ENCODE measurements at places on chromosomes 7 and 10.
A peak's percentile ranks its signal among the peaks of the same experiment; 100 is the strongest.

GRCh38 chr10:29634764-29635625 lies at the start of gene SVIL:
SVIL (minus strand) TSS chr10:29634971; CDS start chr10:29555058, 79,913 bp downstream.
- DNase-seq = peak; percentile 52

- no peak for DNase-seq
These were observed 68.9 kb upstream of the KDM7A start for GRCh38 chr7:140245611-140246105.

GRCh38 chr7:85101347-85101746 lies 85.5 kb downstream of the SEMA3D start:
- no peak for DNase-seq

DNA sequence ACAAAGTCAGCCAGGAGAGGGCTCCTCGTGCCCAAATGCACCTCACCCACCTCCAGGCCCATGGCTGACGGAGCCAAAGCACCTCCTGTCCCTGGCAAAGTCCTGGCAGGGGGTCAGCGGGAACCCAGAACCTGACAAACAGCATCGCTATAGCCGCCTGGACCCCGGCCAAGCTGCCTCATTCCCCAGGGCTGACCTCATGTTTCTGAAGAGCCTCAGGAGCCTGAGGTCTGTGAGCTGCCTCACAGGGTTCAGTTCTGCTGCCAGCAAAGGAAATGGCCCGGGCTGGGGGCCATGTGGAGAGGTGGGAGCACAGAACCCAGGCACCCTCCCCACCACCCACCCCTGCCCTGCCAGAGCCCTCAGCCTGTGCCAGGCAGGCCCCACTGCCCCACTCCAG lies 4.2 kb upstream of the NANOS1 start:
- DNase-seq = peak; percentile 38

GRCh38 chr7:42351316-42351935 lies 114.4 kb upstream of the GLI3 start:
- DNase-seq = no peak

GRCh38 chr7:2143450-2143849 lies 89.3 kb downstream of the MAD1L1 start:
- DNase-seq = no peak

DNA sequence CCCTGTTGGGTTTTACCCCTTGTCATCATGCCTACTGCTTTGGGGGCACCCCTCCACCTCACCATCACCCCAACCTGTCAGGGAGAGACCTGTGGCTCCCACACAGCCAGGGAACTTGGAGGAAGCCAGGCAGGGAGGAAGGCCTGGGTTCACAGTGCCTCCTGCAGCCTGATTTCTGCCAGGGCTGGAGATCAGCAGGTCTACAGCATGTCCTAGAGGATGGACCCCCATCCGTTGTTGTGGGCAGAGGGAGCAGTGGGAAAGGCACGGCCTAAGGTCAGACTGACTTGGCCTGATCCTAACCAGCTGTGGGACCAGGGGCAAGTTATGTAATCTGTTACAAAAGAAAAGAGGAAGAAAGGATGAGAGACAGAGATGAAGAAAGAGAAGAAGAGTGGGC lies 28.2 kb downstream of the ZCCHC24 start:
- DNase-seq = no peak

DNA sequence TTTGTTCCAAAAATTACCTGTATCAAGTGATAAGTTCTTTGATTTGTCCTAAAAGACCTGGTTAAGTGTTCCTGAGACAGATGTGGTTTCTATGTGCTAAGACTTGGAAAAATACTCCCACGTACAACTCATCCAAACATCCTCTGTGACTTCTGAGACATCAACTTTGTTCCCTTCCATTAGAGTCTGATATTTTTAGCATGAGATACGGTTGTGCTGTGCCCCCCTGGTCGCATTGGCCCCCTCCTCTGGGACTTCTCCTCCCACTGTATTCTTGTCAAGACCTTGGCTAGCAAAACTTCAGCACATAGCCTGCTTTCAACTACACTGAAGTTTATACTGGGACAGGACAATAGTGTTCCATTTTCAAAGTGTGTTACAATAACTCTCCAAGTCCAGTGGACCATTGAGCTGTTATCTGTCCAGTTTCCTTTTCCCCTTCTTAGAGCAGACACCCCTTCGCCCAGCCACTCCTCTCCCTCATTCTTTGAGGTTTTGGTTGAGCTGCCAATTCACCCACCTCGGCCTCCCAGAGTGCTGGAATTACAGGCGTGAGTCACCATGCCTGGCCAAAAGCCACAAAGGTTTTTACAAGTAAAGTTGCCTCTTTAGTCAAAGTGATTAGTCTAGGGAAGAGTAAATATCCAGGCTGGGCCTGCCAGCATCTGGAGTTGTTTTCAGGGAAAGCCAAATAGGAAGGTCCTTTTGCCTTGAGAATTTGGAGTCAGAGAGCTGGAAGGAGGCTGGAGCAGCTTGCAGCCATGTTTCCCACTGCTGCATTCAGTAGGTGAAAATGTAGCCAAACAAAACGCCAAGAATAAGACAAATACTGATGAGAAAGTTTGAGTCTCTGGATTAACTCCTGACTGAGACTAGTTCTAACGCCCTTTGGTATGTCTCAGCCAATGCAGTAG lies 17.8 kb upstream of the PDLIM1 start:
- DNase-seq = peak; percentile 98

- DNase-seq = no peak
These were observed 227.0 kb downstream of the TRIL start for GRCh38 chr7:28731092-28731658.

GRCh38 chr10:86613096-86613495 lies 41.3 kb upstream of the OPN4 start:
- DNase-seq = peak; percentile 23

- DNase-seq = no peak
These were observed 1325.5 kb downstream of the REEP3 start for GRCh38 chr10:64846700-64847099.

DNA sequence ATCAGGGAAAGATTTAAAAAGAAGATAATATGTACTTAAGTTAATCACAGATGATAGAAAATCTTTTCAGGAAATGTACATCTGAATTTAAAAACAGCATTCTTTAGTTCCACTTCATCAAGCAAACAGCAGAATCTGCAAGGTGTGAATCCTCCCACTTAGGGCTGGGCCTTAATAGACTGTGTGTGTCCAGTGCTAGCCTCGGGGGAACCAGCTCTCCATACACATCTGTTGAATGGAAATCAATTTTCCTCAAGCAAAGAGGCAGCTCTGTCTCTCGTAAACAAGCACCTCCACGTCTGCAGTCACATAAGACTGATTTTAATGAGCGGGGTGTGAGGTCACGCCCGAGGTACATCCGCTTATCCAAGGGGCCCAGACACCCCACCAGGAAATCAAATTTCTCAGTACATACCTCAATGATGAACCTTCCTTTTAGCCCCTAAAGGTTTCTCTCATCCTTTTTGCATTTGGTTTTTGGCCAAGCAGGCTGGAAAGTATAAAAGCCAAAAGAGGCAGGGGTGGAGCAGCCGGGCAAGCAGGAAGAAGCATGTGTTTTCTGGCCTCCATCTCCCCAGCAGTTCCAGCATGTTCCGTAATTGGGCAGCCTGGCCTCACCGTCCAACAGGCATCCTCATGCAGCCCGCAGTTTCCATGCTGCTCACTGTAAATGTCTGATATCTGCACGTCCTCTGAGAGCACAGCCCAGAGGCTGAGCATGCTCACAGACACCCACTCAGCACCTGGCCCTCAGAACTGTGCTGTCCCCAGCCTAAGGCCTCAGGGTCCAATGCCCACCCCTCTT lies 131.3 kb downstream of the GLI3 start:
- DNase-seq = no peak

DNA sequence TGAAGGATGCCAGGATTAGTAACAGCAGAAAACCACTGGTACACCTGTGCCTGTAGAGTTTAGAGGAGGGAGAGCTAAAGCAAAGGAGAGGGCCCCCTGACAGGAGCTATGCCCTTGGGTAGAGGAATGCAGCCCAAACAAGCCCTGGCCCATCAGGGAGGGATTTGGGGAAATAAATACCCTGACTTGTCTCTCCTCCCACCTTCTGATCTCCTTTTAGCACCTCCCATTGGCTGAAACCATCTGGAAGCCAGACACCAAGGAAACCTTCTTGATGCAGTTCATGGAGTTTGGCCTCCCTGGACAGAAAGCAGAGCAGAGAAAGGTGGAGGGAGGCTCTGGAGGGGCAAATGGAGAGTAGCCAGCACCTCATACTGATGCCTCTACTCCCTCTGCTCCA lies 45.3 kb downstream of the ADRA2A start:
- DNase-seq = no peak

- no peak for DNase-seq
These were observed 1290.3 kb upstream of the SORCS1 start for GRCh38 chr10:108454793-108455192.

GRCh38 chr10:118521415-118522117 lies 73.9 kb downstream of the PRLHR start:
- no peak for DNase-seq

- DNase-seq = no peak
These were observed 163.3 kb downstream of the MAD1L1 start for GRCh38 chr7:2069472-2069860.

DNA sequence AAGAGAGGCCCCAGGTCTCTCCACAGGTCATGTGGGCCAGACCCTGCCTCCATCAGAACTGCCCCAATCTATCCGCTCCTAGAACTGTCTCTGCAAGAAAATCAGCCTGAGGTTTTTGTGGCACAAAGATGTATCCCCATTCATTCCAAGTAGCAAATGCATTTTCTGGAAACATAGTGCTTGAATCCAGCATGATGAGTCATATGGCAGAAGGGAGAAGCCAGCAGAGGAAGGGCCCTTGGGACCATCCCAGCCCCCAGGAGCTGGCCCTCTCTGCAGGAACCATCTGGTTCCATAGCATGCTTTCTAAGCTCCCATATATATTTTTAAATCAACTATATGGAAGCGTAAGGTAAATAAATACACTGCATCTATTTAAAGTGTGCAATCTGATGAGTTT lies 563.2 kb downstream of the GALNT17 start:
- no peak for DNase-seq

GRCh38 chr7:20197125-20197748 lies 19.9 kb downstream of the MACC1 start:
- no peak for DNase-seq

DNA sequence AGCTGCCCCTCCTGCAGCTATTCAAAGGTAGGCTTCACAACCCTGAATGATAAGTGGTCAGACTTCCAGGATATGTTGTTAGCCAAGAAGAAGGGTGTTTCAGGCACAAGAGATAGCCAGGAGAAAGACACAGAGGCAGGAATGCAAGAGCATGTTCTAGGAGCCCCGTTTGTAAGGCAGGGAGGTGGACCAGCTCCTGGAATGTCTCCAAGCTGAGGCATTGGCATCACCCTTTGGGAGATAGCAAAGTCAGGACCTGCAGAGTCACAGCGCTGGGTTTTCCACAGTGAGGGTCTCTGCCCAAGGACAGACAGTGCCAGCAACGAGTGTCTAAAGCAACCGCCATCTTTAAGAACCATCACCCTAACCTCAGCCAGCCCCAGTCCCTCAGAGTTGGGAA lies 484.5 kb upstream of the ZMIZ1 start:
- no peak for DNase-seq

GRCh38 chr10:122446668-122447423 lies 7.6 kb upstream of the ARMS2 start:
- peak; percentile 17 for DNase-seq

DNA sequence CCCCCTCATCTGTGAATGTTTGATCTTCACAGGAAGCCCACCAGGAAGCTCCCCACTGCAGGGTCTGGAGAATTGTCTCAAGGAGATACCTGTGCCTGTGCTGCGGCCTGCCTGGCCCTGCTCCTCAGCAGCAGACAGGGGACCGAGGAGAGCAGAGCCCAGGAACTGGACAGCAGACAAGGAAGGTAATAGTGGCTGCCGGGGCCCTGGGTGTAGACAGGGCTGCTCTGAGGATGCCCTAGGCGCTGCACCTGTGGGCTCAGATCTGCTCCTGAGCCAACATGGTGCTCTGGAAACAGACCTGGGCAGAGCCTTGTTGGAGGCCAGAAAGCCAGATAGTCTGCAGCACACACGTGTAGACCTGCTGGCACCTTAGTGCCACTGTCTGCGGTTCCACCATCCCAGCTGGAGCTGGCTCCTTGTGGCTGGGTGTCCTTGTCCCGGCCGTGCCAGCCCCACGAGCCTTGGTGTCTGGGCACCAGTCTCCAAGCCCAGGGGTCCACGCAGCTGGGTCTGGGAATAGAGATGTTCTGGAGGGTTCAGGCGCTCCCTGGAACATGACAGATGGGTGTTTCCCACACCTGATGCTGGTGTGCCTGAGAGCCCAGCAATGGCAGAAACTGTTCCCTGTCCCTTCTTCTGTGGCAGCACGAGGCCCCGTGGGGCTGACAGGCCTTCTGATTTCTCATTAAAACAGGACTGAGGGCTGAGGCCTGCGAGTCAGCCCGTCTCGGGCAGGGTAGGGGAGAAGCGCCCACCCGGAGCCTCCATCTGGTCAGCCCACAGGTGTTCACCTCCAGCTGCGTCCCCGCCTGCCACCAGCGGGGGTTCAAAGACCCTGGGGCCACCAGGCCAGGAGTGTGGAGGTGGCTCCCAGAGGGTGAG lies 44.7 kb downstream of the ZNF467 start:
- no peak for DNase-seq

- no peak for DNase-seq
These were observed 180.3 kb upstream of the SHH start for GRCh38 chr7:155992538-155992937.

- no peak for DNase-seq
These were observed 67.7 kb downstream of the CASD1 start for GRCh38 chr7:94577357-94577756.

GRCh38 chr10:97777143-97777542 lies 5.3 kb upstream of the SFRP5 start:
- DNase-seq = no peak

GRCh38 chr10:24432478-24433416 lies 223.8 kb downstream of the KIAA1217 start:
- DNase-seq = peak; percentile 73

GRCh38 chr7:17501441-17502212 lies 203.2 kb downstream of the AHR start:
- no peak for DNase-seq

GRCh38 chr10:113326160-113327111 lies 226.4 kb upstream of the HABP2 start:
- peak; percentile 93 for DNase-seq

DNA sequence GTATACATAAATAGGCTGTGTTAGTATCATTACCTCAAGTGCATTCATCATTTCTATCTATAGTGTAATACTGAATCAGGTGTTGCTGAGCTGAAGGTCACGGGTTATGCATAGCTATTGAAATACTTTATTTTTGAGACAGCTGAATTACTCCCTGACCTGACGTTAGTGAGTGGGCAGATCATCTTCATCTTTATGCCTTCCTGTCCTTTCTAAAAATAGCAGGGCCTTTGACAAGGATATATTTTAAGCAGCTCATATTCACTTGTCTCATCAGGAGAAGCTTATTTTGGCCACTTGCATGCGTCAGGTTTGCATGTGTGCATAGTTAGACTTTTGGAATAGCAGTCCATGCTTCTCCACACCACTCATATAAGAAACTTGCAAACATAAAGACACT lies 63.6 kb upstream of the DKK1 start:
- DNase-seq = no peak

GRCh38 chr10:127889605-127890195 lies 3.0 kb downstream of the CLRN3 start:
- peak; percentile 69 for DNase-seq

- no peak for DNase-seq
These were observed 319.3 kb upstream of the GHITM start for GRCh38 chr10:83820033-83820432.
